Activated naive CD4-positive, alpha-beta T cell treated with anti-CD3 and anti-CD28 coated beads, Interleukin-2, amount 10 ng/mL, durations not matched to agents 7 days and 5 days (primary cell): ENCODE measurements at places on chromosomes 13 and 19.

DNA sequence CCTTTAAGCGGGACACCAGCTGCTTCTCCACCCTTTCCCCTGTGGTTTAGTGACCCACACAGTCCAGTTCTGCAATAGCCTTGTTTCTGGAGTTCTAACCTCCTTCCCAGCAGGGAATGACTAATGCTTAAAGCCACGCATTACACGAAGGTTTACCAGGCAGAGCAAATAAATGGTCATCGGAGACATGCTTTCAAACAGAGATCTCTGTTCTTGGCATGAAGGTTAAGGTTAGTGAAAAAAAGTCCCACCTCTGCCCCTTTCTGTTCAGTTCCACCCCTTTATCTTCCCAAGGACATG is 25.3 kb upstream of the MEDAG start:
- no peak for DNase-seq

- no peak for DNase-seq
Measured at GRCh38 chr13:58706421-58706820, 1074.9 kb downstream of the PCDH17 start.

- DNase-seq: no peak
Measured at GRCh38 chr19:2345794-2346663, 14.0 kb upstream of the TMPRSS9 start.

DNA sequence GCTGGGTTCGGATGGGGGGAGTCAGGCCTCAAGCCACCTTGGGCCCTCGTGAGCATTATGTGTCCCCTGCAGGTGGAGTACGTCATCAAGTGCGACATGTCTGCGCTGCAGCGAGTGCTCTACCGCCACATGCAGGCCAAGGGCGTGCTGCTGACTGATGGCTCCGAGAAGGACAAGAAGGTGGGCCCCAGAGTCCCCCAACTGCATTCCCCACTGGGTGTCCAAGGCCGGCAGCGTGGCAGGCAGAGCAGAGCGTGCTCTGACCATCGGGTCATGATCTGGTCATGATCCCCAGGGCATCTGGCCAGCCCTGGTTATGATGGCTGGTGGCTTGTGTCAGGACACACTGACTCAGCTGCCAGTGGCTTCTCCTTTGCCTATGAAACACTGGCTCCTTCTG is 63.4 kb downstream of the SMARCA4 start:
- no peak for DNase-seq

DNA sequence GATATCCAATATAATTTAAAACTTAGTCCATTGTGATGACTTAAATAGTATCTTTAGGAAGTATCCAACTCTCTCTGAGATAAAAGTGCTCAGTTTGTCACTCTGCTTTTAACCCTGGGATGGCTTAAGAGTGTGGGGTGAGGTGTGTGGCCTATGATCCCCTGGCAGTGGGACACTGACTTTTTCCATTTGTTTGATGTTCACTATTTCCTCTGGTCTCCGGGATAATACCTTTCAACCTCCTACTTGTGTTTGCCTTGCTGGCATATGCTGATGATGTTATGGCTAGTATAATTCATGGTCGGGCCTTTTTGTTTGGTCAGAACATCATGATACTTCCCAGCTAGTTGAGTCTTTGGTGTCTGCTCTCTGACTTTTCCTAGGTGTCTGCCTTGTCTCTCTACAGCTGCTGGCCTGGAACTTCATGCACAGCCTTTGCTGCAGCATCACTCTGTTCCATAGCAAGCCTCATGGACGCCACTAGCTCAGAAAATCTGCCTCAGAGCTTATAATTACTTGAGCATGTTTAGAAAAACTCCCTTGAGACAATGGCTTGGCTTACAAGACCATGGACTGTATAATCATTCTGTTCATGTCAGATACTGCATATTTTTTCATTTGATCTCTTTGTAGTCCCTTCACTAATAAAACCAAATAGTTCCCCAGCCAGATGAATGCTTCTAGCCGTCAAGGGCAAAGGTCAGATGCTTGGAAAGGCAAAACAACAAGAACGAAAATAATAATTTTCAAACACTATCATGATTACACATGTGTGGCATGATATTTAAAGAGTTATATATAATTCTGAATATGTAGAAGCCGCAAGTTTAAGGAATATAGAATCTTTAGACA is 75.2 kb downstream of the WDFY2 start:
- no peak for DNase-seq

DNA sequence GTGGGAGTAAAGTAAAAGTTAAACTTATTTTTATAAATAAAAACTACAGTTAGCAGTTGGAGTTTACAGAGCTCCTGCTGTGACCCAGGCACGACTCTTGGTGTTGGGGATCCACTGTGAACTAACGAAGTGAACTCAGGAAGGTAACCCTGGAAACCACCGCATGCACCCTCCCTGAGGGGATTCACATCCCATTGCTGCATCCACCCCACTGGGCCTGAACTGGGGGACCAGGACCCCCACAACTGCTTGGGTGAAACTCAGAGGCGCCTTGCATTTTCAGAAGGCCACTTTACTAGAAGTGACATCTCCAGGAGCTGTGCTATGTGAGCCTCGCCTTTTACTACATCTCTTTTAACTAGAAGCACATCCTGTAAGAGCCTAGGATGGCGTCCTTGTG is 166.4 kb downstream of the TEX29 start:
- no peak for DNase-seq

GRCh38 chr13:112003396-112003795 is 63.6 kb upstream of the SOX1 start:
- DNase-seq: no peak

DNA sequence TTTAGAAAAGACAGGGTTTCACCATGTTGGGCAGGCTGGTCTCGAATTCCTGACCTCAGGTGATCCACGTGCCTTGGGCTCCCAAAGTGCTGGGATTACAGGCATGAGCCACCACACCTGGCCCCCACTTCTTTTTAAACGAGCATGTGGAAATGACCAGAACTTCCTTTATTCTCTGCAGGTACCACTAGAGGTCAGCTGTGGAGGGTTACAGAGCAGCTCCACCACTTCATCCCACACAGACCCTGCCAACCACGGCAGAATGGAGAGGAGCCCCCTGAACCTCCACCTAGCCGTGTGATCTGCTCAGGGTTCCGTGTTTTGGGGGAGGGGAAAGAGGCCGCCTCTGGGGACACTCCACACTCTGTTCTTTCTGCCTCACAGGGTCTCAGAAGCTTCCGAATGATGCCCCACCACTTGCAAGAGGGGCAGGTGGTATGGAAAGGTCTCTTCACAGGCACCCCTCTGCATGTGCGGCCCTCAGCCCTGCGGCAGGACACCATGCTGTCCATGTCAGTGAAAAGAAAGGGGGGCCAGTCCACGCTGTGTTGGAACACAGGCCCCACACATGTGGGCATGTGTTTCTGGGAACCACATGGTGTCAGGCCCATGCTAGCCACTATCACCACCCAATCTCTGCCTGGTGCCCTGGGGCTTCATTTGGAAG is 465.0 kb downstream of the TSHZ3 start:
- DNase-seq: no peak

- no peak for DNase-seq
Measured at GRCh38 chr19:6531163-6531955, 533 bp downstream of the TNFSF9 start.

- no peak for DNase-seq
Measured at GRCh38 chr13:32446220-32446619, 18.3 kb upstream of the N4BP2L1 start.

DNA sequence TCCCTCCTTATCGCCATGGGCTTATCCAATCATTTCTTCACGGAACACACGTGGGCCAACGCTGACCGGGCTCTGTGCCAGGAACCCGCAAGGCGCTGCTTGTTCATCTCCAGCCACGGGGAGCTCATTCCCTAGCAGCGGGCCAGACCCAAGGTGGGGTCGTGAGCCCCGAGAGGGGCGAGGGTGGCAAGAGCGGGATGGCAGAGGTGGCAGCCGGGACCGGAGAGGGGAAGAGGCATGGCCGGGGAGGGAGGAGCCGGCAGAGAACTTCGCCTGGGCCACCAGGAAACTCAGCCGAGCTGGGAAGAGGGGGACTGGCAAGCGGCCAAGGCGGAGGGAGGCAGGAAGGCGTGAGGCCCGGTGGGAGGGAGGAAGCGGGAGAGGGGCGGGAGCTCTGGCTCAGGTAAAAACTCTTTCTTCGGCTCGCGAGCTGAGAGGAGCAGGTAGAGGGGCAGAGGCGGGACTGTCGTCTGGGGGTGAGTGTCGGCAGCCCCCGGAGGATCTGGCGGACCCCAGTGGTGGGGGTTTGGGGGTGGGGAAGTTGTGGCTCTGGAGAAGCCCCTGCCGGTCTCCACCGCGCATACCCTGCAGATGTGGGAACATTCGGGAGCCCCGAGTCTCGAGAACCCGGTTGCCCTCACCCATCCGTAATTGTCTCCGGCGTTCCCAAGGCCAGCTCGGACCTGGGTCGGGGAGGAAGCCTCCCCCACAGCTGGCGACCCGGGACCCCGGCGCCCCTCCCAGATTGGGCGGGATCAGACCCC is at the start of gene B3GNT3:
Gene B3GNT3 (plus strand): TSS at position 408 of the 764 bp plus-strand sequence. CDS start 12,670 bp downstream, outside the sequence.
- DNase-seq: no peak

GRCh38 chr13:93794197-93794885 is 567.7 kb downstream of the GPC6 start:
- no peak for DNase-seq

- DNase-seq: no peak
Measured at GRCh38 chr19:15081911-15082310, at the start of gene OR1I1. OR1I1 (plus strand) TSS chr19:15082211; CDS start chr19:15087066, 4,855 bp downstream.

GRCh38 chr19:57058871-57059270 is 60.9 kb upstream of the USP29 start:
- no peak for DNase-seq

- DNase-seq: no peak
Measured at GRCh38 chr19:30406220-30407067, 34.3 kb downstream of the ZNF536 start.

DNA sequence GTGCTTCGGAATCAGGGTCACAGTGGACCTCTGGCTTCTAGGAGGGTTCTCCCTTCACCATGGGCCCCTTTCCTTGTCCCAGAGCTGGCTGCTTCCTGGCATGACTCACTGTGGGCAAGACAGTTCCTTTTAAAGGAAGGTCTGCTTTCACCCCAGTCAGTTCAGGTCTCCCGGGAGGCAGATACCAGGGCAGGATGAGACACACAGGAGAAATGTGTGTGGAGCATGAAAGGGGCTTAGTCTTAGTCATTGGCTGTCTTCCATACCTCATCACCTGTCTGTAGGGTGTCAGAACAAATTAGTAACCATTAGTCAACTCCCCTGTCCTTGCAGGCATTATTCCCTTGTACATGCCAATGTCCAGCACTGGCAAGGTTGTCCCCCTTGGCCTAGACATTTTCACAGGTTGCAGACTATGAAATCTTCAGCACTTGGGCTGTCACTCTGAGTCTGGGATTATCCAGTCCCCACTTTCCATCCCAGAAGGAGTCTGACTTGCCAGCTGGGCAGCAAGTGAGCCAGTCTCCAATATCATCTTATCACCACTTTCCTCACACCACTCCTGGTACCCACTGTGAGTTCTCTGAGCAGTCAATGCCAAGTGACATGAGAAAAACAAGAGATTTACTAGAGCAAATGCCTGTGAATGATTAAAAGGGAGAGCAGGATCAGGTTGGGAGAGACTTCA is 76.8 kb upstream of the MEDAG start:
- no peak for DNase-seq
